Activated CD8-positive, alpha-beta memory T cell treated with anti-CD3 and anti-CD28 coated beads, Interleukin-2, amount 50 U/mL, for 4 hours (primary cell): ENCODE measurements at places on chromosomes 2 and 18.
A peak's percentile ranks its signal among the peaks of the same experiment; 100 is the strongest.

- no peak for DNase-seq
Observed at GRCh38 chr2:43569921-43570320, 25.9 kb downstream of the THADA start.

GRCh38 chr18:26593365-26594320 is 45.3 kb upstream of the KCTD1 start:
- DNase-seq: no peak

GRCh38 chr2:95232232-95232631 is 24.9 kb downstream of the ZNF892 start:
- DNase-seq: no peak

- no peak for DNase-seq
Observed at GRCh38 chr2:212097001-212097400, 441.6 kb downstream of the ERBB4 start.

GRCh38 chr2:147051248-147051647 is 793.6 kb upstream of the ACVR2A start:
- DNase-seq: no peak

DNA sequence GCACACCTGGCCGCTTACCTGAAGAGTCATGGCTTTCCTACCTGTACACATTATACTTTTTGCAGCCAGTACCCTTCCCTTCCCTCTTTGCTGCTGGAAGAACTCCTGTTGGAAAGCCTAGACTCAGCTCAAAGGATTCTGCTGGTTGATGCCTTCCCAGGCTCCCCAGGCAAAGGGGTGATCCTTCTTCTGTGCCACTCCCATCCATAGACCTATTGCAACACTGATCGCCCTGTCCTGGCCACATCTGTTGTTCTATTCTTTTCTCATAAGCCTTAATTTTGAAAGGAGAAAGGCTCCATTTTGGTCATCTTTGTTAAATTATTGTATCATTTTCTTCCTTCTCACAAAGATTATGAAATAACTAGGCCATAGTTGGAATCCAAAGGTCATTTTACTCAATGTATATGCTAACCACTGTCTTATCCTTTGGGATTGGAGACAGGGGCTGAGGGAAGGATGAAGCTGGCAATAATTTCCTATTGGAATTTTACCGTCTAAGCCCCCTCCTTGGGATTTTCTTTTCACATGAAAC is 3.4 kb upstream of the PRKCE start:
- DNase-seq: no peak

- DNase-seq: no peak
Observed at GRCh38 chr2:155905657-155906056, 426.9 kb downstream of the NR4A2 start.

- no peak for DNase-seq
Observed at GRCh38 chr2:31831585-31831984, 179.2 kb downstream of the MEMO1 start.

- DNase-seq: no peak
Observed at GRCh38 chr2:126303113-126303512, 352.8 kb upstream of the GYPC start.

GRCh38 chr18:3857544-3857943 is 407.6 kb downstream of the TGIF1 start:
- DNase-seq: no peak

DNA sequence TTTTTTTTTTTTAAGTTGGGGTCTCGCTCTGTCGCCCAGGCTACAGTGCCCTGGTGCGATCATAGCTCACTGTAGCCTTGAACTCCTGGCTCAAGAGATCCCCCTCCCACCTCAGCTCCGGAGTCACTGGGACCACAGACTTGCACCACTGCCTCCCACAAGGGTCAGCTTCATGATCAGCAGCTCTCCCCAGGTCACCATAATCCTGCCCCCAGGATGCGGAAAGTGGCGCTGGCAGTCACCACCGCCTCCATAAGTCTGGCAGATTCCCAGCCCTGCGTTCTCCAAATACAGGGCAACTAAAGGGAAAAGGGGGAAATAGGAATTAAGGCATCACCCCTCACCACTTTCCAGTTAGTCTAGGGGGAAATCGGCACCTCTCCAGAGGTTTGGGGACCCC is 5.2 kb upstream of the ARID5A start:
- no peak for DNase-seq

GRCh38 chr2:72993147-72993932 is 76.0 kb downstream of the EMX1 start:
- peak; percentile 33 for DNase-seq

DNA sequence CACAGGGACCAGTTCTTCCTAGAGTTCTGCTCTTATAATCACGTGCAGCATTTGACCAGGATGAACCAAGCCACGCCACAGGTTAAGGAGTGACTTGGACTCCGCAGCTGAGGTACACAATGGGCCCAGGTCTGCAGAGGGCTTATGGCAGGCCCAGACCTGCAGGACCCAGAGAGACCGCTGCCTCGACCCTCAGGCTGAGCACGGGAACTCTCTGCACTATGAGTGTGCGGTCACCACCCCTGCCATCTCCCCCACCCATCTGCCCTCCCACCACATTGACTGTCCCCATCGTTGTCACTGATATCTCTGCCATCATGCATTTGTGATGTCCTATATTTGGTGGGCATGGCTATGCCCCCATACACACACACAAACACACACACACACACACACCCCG is 45.7 kb upstream of the HPCAL1 start:
- no peak for DNase-seq
